ENCODE measurements at places on chromosomes 5 and 9.
A peak's percentile ranks its signal among the peaks of the same experiment; 100 is the strongest.

GRCh38 chr5:174522480-174523260 lies 201.7 kb upstream of the MSX2 start:
- no peak for DNase-seq

DNA sequence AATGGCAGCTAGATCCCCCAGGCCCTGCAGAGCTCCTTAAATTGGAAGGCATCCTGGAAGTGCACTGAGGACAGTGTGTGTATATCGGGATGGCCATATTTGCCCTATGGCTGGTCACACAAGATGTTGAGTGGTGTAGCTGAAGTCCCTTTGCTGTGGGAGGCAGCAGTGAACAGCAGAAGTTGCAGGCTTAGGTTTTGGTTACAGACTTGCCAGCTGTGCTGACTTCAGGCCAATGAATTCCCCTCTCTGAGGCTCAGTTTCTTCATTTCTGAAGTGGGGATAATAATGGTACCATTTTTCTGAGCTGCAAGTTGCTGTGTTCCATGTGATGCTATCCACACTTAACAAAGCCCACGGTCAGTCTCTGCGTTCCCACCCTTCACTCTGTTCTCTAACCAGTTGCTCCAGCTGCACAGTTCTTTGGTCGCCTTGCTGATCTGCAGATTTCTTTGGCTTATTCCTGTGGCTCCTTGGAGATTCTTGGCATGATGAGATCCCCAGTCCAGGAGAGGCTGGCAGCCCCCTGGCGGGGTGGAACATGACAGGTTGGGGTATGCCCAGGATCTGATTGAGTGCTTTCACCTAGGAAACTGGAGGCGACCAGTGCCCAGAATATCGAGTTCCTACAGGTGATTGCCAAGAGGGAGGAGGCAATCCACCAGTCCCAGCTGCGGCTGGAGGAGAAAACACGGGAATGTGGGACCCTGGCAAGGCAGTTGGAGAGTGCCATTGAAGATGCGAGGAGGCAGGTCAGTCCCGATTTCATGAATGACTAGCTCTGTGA lies 6.5 kb upstream of the GLE1 start:
- DNase-seq = no peak

GRCh38 chr9:129350143-129350935 lies 172.3 kb upstream of the IER5L start:
- DNase-seq = no peak

DNA sequence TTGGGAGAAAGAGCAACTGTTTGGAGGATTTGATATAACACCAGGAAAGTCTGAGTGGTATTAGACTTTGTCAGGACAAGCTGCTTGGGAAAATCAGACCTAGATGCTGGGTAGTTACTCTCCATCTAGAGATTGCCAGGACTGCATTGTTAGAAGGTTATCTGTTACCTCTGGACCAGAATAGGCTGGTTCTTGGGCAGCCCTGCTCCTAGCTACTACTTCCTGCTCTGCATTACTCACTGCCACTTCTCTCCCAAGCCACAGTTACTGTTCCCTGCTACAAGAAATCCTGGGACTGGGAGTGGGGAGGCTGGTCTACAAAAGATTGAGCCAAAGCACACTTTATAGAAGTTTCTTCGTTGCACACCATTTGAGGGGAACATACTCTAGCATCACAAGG lies 95.5 kb upstream of the KCNN2 start:
- no peak for DNase-seq

GRCh38 chr9:70474413-70474812 lies 60.0 kb upstream of the KLF9 start:
- DNase-seq = no peak

GRCh38 chr9:93354451-93354850 lies 97.0 kb upstream of the FAM120A start:
- no peak for DNase-seq

DNA sequence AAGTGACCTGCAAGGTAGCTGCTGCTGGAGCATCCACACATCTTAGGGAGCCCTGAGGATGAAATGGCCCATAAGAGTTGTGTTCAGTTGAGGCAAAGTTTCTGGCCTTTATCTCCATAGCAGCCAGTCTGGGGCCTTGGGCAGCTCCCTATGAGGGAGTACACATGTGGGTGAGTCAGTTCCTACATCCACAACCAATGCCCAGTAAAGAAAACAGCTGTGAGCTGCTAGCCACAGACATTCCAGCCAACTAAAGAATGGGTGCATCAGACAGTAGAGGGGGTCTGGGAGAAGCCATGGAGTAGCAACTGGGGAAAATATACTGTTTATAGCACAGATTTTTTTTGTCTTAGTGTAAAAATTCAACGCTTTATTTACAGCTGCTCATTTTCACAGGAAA lies 720.7 kb downstream of the TLE1 start:
- no peak for DNase-seq

- no peak for DNase-seq
These were observed 15.1 kb downstream of the GRAMD2B start for GRCh38 chr5:126438267-126438666.

DNA sequence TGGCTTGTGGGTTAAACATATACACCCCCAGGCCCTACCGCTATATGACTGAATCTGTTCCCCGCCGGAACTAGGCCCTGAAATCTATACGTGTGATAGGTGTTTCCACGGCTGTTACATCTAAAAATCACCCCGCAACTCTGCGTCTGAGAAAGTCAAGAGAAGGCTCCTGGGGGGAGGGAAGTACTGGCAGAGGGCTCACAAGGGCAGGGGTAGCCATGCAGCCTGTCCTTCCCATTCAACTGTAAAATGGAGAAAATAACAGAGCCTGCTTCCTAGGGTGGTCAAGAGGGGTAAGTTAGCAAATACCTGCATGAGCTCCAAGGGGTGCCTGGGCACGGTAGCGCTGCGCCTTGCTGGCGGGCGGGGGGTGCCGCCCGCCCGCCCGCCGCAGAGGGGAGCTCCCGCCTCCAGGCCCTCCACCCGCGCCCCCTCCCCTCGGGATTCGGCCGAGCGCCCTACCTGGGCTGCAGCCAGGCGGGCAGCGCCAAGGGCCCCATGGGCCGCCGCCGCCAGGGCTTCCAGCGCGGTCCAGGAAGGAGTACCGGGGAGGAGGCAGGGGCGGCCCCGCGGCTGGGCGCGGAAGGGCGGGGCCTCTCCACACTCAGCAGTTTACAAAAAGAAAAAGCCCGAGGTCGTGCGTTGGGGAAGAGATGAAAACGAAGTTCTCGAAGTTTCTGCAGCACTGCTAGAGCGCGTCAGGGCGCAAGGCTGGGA lies at the start of gene HACD4:
Gene HACD4 (minus strand): TSS at position 550 of the 717 bp plus-strand sequence. CDS start 50 bp downstream, at position 500.
- DNase-seq = peak; percentile 44

DNA sequence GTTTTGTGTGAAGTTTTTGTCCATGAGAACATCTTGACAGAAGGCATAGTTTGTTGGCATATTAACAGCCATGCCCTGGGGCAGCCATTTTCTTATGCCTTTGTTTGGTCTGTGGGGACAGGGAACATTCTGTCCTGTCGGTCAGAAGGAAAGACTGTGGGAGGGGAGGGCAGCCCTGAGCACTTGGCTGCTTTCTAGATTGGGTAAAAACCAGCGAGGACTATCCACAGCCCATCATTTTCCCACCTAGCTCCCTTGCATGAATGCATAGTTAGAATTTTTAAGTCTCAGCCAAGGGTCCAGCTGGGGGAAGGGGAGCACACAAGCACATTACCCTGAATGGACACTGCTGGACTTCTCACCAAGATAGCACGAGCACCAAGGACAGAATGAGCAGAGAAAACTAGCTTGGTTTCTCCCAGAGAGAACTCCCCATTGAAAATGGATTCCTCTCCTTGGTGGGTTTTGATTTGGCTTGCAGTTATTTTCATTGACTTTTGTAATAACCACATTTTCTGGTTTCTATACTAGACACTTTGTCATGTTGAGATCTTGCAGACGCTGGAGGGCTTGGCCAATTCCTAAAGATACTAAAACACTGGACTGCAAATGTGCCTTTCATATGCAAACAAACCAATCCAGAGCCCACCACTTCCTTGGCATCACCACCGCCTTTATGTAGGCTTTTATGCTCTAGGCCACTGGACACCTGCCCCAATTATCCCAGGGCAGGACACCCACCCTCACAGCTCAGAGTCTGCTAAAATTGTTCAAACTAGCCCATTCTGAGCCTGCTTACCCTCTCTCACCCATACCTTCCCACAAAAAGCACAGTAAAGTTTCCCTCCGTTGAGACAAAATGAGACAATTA lies 129.9 kb downstream of the BOD1 start:
- DNase-seq = no peak

Measured in activated T-cell treated with anti-CD3 and anti-CD28 coated beads, Interleukin-2, amount 50 U/mL, for 4 hours (primary cell).